NCI-H1105 (cell line): ENCODE measurements at places on chromosomes 16 and 17.
A peak's percentile ranks its signal among the peaks of the same experiment; 100 is the strongest.

GRCh38 chr17:77394540-77395295 lies 253.9 kb downstream of the SEC14L1 start:
- no peak for DNase-seq

GRCh38 chr17:17325228-17325627 lies 22.1 kb downstream of the NT5M start:
- no peak for DNase-seq

DNA sequence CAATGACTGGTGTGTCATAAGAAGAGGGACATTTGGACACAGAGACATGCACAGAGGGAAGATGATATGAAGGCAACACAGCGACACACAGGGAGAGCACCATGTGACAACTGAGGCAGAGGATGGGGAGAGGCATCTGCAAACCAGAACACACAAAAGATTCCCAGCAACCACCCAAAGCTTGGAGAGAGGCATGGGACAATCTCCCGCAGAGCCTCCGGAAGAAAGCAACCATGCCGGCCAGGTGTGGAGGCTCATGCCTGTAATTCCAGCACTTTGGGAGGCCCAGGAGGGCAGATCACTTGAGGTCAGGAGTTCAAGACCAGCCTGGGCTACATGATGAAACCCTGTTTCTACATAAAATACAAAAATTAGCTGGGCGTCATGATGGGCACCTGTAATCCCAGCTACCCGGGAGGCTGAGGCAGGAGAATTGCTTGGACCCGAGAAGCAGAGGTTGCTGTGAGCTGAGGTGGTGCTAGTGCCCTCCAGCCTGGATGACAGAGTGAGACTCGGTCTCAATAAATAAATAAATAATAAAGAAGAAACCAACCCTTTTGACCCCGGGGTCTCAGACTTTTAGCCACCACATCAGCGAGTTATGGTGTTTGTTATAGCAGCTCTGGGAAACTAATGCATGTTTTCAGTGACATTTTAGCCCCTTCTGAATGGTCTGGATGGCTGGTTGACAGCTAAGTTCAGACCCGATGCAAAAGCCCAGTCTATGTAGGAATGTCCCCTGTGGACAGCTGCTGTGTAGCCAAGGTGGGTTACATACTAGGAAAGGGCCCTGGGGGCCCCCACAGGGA lies 13.8 kb upstream of the PLCG2 start:
- DNase-seq: no peak

DNA sequence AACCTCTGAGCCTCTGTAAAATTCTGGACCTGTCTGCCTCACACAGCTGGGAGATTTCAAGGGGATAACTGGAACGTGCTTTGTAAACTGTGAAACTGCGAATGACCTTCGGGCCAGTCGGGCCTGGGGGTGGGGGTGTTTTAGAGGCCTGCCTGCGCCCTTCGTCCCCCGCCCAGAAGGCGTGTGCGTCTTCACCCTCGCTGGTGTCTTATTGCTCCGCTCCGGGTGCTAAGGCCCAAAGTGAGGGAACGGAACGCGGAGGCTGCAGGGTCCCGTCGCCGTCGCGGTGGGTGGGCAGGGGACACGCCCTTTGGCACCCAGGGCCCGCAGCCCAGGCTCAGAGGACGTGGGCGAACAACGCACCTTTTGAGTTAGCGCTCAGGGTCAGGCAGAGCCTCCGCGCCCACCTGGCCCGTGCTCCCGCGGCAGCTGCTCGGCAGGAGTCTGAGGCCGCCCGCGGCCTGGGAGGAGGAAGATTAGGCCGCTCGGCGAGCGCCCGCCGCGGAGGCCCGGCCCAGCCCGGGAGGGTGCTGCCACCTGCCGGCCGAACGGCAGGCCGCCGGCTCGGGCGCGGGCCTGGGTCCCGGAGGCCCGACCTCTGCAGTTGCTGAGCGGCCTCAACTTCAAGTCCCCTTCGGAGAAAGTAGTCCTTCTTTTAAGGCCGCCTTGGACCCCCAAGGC lies 29.7 kb downstream of the DCAKD start:
- DNase-seq: peak; percentile 42

GRCh38 chr16:4371357-4372000 lies at the start of gene VASN:
Gene VASN, plus strand, starts transcription at chr16:4371848. Its CDS starts 9,030 bp downstream, at chr16:4380878.
- DNase-seq: no peak

- no peak for DNase-seq
Measured at GRCh38 chr17:13601322-13601775, 380 bp downstream of the HS3ST3A1 start.

DNA sequence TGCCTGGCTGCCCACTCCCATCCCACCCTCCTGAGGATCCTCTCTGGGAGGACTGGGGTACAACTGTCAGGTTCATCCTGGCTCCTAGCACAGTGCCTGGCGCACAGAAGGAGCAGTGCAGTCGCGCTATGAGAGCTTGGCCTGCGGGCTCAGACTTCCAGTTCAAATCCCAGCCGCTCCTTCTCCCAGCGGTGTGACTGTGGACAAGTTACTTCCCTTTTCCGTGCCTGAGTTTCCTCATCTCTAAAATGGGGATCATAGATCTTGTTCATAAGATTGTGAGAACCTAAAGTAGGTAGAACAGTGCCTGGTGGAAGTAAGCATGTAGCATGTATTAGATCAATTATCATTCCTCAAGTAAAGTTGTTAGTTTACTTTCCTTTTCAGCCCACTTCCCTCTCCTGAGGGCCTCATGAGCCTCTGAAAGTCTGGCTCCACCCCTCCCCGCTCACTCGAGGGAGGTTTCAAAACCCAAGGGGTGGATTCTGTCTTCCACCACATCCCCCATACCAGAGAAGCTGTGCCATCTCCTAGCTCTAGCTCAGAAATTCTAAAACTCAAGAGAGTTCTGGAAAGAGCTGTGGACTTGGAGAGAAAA lies 19.9 kb upstream of the COL1A1 start:
- DNase-seq: no peak

DNA sequence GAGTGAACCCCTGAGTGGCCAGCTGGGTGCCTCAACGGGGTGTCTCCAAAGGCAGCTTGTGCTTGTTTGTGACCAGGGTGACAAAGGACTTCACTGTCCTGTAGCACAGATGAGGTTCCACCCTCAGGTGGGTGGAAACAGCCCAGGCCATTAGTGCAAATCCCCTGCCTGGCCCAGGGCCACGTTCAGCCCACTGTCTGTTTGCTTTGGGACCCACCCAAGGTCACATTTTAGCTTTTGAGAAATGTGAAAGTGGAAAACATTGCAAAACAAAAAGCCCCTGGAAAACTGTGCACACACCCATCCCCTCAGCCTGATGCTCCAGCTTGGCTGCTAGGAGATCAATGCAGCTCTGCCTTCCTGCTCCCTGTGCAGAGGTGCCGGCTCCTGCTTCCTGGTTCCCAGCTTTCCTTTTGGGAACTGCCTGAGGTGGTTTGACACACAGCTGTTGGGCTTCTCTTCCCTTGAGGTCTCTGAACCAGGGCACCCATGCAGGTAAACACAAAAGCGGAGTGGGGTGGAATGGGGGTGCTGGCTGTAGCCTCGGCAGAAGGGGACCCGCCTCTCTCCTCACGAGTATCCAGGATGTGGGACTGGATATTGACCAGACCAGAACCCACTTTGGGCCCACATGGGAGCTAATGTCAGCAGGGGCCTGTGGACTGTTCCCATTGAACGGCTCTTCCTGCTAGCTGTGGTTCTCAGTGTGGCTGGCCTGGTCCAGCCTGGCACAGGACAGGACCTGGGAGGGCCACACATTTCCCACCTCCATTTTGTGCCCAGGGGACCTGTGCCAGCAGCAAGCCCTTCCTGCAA lies 7.9 kb upstream of the SPHK1 start:
- no peak for DNase-seq

GRCh38 chr16:12228602-12229499 lies 252.3 kb downstream of the SNX29 start:
- no peak for DNase-seq

GRCh38 chr16:20774703-20775362 lies 11.0 kb downstream of the ACSM3 start:
- DNase-seq: no peak

DNA sequence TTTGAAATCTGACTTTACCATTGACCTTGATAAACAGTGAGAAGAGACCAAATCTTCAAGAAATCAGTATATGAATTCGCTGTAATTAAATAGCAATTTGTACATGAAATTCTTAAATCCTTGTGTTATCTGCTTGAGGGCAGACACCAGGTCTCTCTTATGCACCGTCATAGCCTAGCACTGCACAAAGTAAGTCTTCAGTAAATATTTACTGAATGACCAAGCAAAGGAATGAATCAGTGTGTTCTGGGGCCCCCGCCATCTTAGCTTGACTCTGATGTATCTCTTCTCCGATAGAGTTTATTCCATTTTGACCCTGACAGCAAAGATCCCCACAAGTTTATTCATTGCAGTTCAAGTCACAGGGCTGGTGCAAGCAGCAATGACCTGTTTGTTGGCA lies 328.0 kb downstream of the TMEM114 start:
- DNase-seq: no peak

GRCh38 chr16:69019811-69020210 lies 85.6 kb upstream of the HAS3 start:
- no peak for DNase-seq

GRCh38 chr17:67245073-67245693 lies at the start of gene HELZ:
Gene HELZ, minus strand, starts transcription at chr17:67245196. Its CDS starts 26,392 bp downstream, at chr17:67218804.
- DNase-seq: peak; percentile 60

DNA sequence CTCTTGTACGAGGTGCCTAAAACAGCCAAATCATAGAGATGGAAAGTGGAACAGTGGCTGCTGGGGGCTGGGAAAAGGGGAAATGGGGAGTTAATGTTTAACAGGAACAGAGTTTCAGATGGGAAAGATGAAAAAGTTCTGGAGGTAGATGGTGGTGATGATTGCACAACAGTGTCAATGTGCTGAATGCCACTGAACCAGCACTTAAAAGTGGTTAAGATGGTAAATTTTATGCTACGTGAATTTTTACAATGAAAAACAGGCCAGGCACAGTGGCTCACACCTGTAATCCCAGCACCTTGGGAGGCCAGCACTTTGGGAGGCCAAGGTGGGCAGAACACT lies 130.4 kb downstream of the C16orf78 start:
- DNase-seq: no peak

GRCh38 chr17:27346228-27346899 lies 52.5 kb downstream of the WSB1 start:
- DNase-seq: no peak

DNA sequence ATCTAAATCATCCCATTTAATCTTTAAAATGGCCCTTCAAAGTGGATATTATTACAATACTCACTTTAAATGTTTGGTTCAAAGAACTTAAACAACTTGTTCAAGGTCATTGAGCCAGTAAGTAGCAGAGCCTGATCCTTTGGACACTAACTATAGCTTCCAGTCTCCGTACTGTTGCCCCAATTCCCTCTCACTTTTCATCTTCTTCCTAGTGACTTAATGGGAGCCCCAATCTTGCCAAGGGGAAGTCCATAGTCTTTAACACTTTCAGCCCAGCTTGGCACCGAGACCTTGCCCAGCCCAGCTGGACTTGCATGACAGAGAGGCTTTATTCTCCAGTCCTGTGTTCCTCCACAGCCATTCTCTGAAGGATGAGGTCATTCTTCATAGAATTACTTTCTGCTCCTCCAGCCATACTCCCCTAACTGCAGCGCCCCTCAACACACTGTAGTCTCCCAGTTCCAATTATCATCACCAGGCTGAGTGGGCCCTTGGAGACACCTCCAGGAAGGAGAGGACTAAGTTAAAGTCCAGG lies 49.2 kb upstream of the NLK start:
- DNase-seq: no peak

- DNase-seq: no peak
Measured at GRCh38 chr16:11619327-11619851, 32.7 kb upstream of the LITAF start.

DNA sequence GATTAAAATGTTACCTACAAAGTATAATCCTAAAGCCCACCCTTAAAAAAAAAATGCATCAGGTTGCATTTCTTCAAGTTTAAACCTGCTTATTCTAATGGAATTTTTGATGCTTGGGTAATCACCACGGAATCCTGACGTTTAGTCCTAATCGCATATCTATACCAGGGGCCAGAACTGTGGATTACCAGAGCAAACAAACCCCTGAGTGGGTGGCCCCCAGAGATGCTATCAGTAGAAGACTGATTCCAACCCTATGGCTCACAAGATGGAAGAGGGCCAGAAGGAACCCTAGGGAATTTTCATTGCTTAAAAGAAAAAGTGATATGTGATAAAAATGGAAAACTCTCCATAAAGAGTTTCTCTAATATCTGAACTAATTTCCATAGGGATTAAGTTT lies 152.2 kb upstream of the NOG start:
- no peak for DNase-seq

GRCh38 chr16:25052530-25052929 lies 37.4 kb upstream of the ARHGAP17 start:
- DNase-seq: no peak

DNA sequence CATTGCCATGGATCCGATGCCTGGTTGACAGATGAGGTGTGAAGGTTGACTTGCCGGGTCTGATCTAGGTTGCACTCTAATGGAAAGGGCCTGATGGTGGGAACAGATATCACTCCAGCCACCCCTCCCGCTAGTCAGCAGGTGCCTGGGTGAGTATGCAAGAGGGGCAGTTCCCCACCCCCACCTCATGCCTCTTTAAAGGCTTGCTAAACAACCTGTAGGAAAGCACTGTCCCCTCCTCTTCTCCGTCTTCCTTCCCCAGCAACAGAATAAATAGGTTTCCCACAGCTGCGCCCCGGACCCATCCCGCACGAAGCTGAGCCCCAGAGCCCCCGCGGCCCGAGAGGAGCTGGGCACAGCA lies 746 bp upstream of the TMEM132E start:
- no peak for DNase-seq

GRCh38 chr17:8745586-8746500 lies 1.2 kb upstream of the CCDC42 start:
- DNase-seq: peak; percentile 48

GRCh38 chr16:54194334-54194743 lies 92.2 kb downstream of the IRX3 start:
- no peak for DNase-seq

DNA sequence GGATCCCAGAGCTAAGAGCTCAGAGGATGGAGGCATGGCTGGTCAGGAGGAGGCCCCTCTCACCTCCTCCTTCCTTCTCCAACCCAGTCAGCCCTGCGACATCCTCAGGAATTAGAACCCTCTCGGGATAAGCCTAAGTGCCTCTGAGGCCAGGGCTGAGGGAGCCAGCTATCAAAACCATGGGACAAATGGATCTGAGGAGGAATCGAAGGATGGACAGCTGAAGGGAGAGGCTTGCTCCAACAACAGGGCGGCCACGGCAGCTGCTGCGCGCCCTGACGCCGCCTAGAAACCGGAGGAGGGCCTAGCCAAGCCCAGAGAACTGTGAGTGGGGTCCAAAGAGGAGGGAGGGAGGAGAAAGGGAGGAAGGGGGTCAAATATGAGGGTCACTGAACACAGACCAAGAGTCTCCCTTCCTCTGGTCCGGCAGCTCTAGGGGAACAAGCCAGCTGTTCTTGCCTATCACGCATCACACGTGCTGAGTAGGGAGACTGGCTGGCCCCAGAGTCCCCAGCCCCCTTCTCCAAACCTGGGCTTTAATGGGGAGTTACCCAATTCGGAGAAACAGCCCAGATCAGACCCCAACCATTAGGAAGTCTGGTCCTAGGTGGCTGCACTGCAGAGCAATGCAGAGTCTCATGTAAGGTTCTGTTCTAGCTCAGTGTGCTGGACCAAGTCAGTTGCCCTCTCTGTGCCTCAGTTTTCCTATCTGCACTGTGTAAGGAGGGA lies 5.9 kb upstream of the HOXB13 start:
- DNase-seq: no peak

- no peak for DNase-seq
Measured at GRCh38 chr17:49676276-49676868, 1.5 kb downstream of the SPOP start.
